ENCODE measurements at places on chromosomes 7 and 10. TPM values are rescaled to one million over a fixed set of nuclear protein-coding genes. Genes with fewer than 3 reads are reported as not detected.

The CCDC71L gene
- 34.5 TPM for total RNA-seq

The GNAI1 gene
- total RNA-seq: 0.73 TPM

The RINT1 gene
- 29.0 TPM for total RNA-seq

The NYAP1 gene
- 0.10 TPM for total RNA-seq

The CUZD1 gene
- 0.42 TPM for total RNA-seq

The HTRA1 gene
- total RNA-seq: 2.2 TPM

The HOXA9 gene
- total RNA-seq: 0.52 TPM

The PNLIP gene
- not detected for total RNA-seq

The FAM24A gene
- total RNA-seq: not detected

The HECW1 gene
- under 0.01 TPM for total RNA-seq

The RELN gene
- total RNA-seq: under 0.01 TPM

The HTR7 gene
- 2.1 TPM for total RNA-seq

The PIK3AP1 gene
- 49.0 TPM for total RNA-seq

The ACBD7 gene
- 0.42 TPM for total RNA-seq

The CLRN3 gene
- not detected for total RNA-seq

The NXPH1 gene
- not detected for total RNA-seq

The ZC3HAV1L gene
- 1.4 TPM for total RNA-seq

The GRID2IP gene
- total RNA-seq: 0.21 TPM

The MAGI2 gene
- 0.42 TPM for total RNA-seq

The AOAH gene
- 128 TPM for total RNA-seq

The MALRD1 gene
- total RNA-seq: not detected

The PTN gene
- not detected for total RNA-seq

The WIPF3 gene
- under 0.01 TPM for total RNA-seq

The CCL24 gene
- not detected for total RNA-seq

The UPK3BL2 gene
- total RNA-seq: 15.0 TPM

The ZCWPW1 gene
- total RNA-seq: 3.3 TPM

The ODAD2 gene
- 0.10 TPM for total RNA-seq

The RAMP3 gene
- 0.31 TPM for total RNA-seq

The PTPN12 gene
- 87.5 TPM for total RNA-seq

The ADAM12 gene
- total RNA-seq: 1.7 TPM

The CDC14C gene
- 0.21 TPM for total RNA-seq

The NRP1 gene
- total RNA-seq: 1.2 TPM

The RBM20 gene
- 1.0 TPM for total RNA-seq

The ACBD5 gene
- 35.8 TPM for total RNA-seq
